ENCODE measurements at places on chromosomes 6 and 20.

- DNase-seq = peak; percentile 87
Observed at GRCh38 chr20:58309591-58310290, at the start of gene RAB22A. Gene RAB22A (plus strand): TSS chr20:58309715. CDS start chr20:58309977, 262 bp downstream.

GRCh38 chr6:161869491-161869890 lies 595.6 kb upstream of the AGPAT4 start:
- no peak for DNase-seq

- DNase-seq = no peak
Observed at GRCh38 chr6:107866606-107867301, 42.6 kb upstream of the SCML4 start.

GRCh38 chr6:167252271-167252670 lies 38.8 kb upstream of the UNC93A start:
- no peak for DNase-seq

- DNase-seq = peak; percentile 47
Observed at GRCh38 chr6:77010931-77011542, 452.3 kb downstream of the HTR1B start.

DNA sequence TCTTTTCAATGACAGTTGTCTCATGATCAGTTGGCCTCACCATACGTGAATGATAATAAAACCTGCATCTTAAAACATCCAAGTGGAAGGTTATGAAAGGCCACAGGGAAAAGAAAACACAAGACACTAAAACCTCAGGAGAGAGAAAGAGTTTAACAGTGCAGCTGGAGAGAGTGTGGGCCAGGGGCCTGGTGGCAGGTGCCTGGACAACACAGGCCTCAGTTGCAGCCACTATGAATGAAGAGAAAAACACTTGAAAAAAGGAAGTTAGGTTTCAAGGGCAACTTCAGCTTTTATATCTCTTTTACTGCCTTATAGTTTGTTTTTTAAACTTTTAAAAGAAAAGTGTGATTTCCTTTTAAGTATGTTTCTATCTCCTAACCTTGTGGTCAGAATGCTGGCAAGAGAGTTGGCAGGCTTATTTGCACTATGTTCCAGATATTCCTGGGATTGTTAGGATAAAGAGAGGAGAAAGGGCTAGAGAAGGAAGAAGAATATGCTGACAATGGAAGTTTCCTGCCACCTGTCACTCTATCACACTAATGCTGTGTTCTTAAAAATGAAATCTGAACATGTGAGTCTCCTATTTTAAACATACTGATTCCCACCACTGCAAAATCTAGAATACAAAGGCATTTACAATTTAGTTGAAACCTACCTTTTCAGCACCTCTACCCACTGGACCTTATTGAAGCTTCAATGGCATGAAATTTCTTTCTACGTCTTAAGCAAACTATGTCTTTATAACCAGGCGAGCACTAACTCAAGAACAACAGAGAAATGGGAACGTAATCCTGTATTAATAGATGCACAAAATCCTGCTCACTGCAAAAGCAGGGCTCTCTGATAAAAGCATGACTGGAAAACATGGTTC lies 222.4 kb downstream of the CD83 start:
- no peak for DNase-seq

GRCh38 chr20:50438986-50439407 lies 71.2 kb upstream of the PTPN1 start:
- DNase-seq = no peak

GRCh38 chr6:140500849-140501248 lies 1126.4 kb upstream of the CITED2 start:
- DNase-seq = no peak

DNA sequence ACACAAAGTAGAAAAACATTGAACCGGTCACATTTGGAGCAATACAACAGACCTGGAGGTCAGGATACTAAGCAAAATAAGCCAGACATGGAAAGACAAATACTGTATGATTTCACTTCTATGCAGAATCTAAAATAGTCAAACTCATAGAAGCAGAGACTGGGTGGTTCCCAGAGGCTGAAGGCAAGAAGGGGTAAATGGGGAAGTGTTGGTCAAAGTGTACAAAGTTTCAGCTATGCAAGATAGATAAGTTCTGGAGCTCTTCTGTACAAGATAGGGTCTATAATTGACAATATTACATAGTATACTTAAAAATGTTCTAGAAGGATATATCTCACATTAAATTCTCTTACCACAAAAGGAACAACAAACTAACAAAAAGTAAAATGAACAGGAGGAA lies 70.3 kb downstream of the TMEM244 start:
- no peak for DNase-seq

DNA sequence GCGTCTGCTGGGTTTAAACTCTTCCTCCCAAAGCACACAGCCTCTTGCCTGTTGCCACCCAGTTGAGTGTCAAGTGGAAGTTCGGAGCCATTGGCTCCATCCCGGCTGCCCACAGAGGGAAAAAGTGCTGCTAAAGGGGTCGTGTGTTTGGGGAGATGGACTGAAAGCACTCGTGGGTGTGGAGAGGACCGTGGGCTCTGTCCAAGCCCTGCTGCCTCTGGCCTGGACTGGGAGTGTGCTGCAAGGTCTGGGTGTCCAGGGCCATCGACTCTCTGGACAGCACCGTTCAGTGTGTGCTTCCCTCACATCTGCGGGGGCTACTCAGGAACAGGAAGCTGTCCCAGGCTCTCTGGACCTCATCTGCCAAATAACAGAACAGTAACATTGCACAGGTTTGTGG lies 269.3 kb downstream of the DLL1 start:
- DNase-seq = peak; percentile 31

DNA sequence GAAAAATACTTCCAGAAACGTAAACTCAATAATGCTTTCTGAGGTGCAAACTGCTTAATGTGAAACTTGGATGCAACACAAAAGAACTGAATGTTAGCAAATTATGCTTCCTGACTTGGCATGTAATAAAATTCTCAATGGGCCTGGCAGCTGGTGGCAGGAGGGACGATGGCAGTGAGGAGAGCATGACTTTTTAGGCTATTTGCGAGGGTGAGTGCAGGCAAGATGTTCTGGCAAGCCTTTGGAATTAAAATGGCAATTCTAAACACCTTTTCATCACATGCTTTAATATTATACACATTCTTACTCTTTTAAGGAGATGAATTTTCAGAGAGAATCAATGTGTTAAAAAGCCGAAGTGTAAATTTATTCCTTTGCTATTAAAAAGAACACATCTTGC lies 224.8 kb upstream of the CDH4 start:
- DNase-seq = no peak

DNA sequence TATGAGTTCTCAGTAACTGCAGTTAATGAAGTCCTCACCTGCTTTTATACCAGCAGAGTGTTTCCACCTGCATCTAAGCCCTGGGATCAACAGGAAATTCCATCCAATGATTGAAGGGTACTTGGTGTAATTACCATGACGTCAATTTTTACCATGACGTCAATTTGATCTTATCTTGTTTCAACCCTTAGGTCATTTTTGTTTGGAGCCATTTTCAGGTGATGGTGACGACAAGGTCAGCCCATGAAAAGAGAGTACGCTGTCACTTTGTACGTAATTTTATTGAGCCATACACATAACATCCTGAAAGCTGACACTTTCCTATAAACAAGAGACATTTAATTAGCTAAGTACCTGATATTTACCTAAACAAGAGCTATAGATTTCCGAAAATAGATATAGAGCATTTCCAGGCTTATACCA lies at the start of gene CGA:
TSS of gene CGA (minus strand) at position 20 of the 423 bp plus-strand sequence. CDS start 6,906 bp downstream, outside the sequence.
- DNase-seq = no peak

GRCh38 chr6:169452869-169453620 lies 199.4 kb upstream of the THBS2 start:
- DNase-seq = no peak

DNA sequence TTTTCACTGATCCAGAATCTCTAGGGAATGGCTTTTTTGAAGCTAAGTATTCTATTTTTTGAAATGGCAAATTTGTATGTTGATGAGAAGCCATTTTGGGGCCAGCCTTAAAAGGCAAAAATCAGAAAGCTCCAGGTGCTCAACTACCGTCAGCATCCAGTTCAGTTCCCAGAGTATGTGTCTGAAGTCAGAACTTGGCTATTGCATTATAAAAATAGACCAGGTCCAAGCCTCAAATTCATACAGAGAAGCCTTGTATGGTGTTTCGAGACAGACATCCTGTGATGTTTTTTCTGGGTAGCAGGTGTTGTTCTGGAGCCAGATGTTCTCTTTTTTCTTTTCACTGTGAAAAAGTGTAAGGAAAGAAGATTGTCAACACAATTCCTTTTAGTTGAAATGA lies 68.2 kb downstream of the CCN2 start:
- no peak for DNase-seq

DNA sequence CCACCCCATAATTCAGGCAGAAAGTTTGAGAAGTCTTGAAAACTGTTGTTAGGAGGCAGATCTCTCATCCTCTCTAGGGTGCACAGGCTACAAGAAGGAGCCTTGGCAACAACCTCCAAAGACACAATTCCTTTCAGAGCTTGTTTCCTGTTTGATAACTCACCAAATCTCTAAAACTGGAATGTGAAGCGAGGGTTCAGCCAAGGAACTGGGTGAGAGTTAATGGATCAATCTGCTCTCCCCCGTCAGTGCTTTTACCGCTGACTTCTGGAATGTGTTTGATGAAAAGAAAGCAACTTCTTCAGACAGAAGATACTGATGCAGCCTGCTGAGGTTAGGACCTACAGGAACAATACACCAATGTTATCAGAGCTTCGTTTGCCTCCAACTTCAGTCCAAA lies 171.8 kb upstream of the BMP2 start:
- no peak for DNase-seq

DNA sequence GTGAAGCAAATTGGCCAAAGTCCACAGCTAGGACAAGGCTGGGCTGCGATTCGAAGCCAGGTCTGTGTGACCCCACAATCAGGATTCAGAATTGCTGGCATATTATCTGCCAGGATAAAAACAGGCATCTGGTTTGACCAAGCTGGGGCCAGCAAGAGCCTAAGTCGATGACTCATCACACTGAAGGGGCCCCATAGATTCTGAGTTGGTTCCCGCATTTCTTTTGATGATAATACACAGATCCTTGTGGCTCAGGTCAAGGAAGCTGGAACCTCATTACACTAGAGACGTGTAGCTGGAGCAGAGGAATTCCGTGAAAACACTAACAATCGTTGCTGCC lies 6.5 kb downstream of the KCNB1 start:
- no peak for DNase-seq

DNA sequence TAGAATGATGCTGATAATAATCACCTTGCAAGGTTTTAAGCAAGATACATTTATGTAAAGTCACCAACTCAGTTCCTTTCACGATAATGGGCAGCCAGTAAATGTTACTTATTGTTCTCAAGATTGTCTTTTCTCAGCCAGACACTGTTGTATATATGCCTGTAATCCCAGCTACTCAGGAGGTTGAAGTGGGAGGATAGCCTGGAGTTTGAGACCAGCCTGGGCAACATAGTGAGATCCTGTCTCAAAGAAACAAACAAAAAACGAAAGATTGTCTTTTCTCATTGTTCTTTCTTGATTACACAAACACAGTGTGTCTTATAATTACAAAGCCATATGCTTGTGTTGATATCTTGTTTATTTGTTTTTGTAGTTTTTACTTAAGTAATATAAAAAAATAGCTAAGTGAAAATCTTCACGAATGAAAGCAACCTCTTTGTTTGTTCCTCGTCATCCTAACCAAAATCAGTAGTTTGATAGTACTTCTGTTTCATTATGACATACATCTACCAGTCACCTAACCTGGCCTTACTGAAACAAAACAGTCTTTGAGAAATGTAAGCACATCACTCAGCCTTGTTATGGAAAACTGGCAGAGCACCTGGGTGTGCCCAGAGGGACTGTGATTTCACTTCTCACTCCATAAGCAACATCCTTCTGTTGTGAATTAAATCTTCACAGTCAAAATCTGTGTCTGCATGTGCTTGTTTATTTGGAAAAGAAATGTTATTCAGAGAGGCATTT lies 436.2 kb upstream of the SOX4 start:
- no peak for DNase-seq

DNA sequence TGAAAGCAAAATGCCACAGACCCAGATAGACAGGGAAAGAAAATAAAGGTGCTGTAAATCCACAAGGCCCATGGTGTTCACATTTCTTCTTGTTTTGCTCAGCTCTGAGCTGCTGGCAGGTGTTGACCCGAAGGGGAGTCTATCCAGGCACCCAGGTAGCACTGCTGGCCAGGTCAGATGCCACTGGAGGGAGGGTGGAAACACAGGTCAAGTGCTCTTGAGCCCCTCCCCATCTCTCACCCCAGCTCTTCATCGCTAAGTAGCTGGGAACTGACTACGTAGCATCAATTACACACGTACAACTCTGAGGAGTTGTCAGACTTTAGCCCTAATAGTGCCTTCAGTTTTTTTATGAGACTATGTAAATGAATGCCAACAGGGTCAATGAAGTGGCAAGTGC lies 287.8 kb upstream of the QKI start:
- no peak for DNase-seq

DNA sequence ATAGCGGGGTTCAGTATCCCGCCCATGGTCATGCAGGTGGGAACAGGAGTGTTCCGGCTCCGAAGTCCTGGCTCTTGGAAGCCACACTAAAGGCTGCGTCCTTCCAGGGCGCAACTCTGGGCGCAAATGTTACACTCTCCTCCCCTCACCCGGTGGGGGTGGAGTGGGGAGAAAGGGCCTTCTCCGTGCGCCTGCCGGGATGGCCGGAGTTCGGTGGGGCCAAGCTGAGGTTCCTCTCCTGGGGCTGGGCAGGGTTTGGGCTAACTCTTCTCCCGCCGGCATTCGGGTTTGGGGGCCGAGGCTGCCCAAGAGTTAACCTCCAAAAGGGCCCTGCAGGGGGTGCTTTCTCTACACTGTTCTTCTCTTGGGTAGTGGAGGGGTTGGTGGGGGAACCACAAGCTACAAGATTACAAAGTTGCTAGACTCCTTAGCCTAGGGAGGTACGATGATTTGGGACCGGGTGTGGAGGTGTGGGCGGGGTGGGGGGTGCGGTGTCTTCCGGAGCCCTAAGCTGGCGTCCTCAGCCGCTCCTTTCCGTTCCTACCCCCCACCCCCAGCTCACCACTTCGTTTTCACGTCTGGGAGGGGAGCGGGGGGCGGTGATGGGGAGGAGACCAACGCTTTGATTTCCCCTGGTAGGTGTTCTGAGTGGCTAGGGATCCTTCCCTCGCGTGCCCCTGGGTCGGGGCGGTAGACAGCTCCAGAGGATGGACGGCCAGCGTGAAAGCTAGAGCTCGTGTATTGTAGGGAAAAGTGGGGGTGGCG lies 12.3 kb downstream of the NRN1 start:
- DNase-seq = no peak

GRCh38 chr6:83403191-83403590 lies 27.7 kb downstream of the ME1 start:
- no peak for DNase-seq
